CD4-positive, alpha-beta T cell (primary cell): ENCODE measurements at places on chromosomes 12 and 14. TPM values are rescaled to one million over a fixed set of nuclear protein-coding genes. Genes with fewer than 3 reads are reported as not detected.

FIGNL2 gene
- 1.3 TPM for total RNA-seq

- H3K4me3 ChIP-seq = no peak overlapping the region
- H3K4me1 ChIP-seq = peaks cover 3% of the 10 kb centered on the region
- H3K36me3 ChIP-seq = no peaks in the 10 kb centered on the region
Measured at GRCh38 chr12:52195065-52195730, 3.4 kb upstream of the KRT80 start.

GRCh38 chr12:59972905-59973304 is 377.1 kb downstream of the SLC16A7 start:
- H3K27me3 ChIP-seq = no peaks in the 10 kb centered on the region
- no peaks in the 10 kb centered on the region for H3K4me1 ChIP-seq
- no peak overlapping the region for H3K27ac ChIP-seq
- H3K36me3 ChIP-seq = no peaks in the 10 kb centered on the region
- H3K4me3 ChIP-seq = no peak overlapping the region

DNA sequence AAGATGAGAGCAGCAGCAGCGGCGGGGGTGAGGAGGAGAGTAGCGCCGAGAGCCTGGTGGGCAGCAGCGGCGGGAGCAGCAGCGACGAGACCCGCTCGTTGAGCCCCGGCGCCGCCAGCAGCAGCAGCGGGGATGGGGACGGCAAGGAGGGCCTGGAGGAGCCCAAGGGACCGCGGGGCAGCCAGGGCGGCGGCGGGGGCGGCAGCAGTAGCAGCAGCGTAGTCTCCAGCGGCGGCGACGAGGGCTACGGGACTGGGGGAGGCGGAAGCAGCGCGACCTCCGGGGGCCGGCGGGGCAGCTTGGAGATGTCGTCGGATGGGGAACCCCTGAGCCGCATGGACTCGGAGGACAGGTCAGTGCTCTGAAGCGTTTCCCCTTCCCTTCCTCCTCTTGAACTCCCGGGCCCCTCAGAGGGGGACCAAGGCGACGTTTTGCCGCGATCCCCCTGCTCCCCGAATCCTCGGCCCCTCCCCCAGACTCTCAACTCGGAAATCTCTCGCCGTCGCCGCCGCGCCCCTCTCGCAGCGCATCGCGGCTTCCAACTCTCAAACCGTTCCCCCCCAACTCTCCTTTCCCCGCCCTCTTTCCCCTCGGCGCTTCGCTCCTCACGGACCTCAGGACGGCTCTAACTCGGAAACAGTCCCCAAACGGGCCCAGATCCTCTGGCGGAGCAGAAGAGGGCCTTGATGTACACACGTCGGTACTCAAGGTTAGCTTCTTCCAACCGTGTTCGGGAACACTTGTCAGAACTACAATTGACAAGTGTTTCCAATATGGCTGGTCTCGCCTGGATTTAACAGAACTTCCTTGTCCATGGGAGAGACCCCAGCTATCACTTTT is 947 bp downstream of the AEBP2 start:
- DNase-seq = peak; percentile 40
- H3K4me3 ChIP-seq = peak overlapping the region; percentile 89
- H3K27ac ChIP-seq = peak overlapping the region; percentile 83
- H3K36me3 ChIP-seq = no peaks in the 10 kb centered on the region
- no peaks in the 10 kb centered on the region for H3K27me3 ChIP-seq

- no peaks in the 10 kb centered on the region for H3K4me1 ChIP-seq
- no peak for DNase-seq
- no peaks in the 10 kb centered on the region for H3K36me3 ChIP-seq
- no peaks in the 10 kb centered on the region for H3K27me3 ChIP-seq
- no peak overlapping the region for H3K27ac ChIP-seq
- H3K4me3 ChIP-seq = no peak overlapping the region
Measured at GRCh38 chr12:99959549-99960170, 25.1 kb downstream of the ANKS1B start.

DLGAP5 gene
- total RNA-seq = not detected

GRCh38 chr12:130251236-130251780 is 86.4 kb upstream of the PIWIL1 start:
- DNase-seq = no peak
- no peak overlapping the region for H3K4me3 ChIP-seq
- no peaks in the 10 kb centered on the region for H3K4me1 ChIP-seq

DNA sequence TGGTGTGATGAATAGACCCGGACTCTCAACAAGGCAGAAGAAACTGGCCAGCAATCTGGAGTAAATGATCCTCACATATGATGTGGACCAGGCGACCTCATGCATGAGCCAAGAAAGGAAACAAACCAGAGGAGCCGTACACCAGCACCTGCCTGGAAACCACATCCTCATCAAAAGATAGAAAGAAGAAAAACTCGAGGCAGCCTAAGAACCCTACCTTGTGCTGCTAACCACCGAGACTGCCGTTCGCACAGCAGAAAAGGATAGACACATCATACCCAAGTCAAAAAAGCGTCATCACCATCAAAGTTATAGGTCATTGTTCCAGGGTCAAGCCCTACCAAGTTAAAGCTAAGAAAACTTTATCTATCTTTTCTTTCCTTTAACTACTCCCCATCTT is 66.7 kb downstream of the RESF1 start:
- H3K4me3 ChIP-seq = no peak overlapping the region
- peaks cover 15% of the 10 kb centered on the region for H3K4me1 ChIP-seq
- no peak overlapping the region for H3K27ac ChIP-seq
- peak; percentile 21 for DNase-seq
- no peaks in the 10 kb centered on the region for H3K27me3 ChIP-seq
- H3K36me3 ChIP-seq = peaks cover 2% of the 10 kb centered on the region

DNA sequence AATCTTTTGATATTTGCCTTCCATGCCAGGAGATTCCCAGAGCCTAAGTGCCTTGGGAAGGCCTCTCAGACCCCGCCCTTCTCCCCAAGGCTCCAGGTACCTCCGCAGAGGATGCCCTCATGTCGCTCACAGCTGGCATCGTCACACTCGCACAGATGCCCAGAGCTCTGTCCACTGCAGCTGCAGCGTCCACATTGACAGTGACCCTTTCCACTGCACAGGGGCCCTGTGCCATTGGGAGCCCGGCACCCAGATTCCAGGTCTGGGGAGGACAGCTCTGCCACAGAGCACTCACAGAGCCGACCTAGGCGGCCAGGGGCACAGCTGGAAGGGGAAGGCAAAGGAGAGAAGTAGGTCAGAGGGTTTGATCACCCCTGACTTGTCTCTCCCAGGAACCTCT is 12.3 kb upstream of the CSAD start:
- peaks cover 93% of the 10 kb centered on the region for H3K36me3 ChIP-seq
- no peaks in the 10 kb centered on the region for H3K27me3 ChIP-seq
- peaks cover 39% of the 10 kb centered on the region for H3K4me1 ChIP-seq
- H3K4me3 ChIP-seq = no peak overlapping the region
- H3K27ac ChIP-seq = no peak overlapping the region

- no peak overlapping the region for H3K27ac ChIP-seq
- no peaks in the 10 kb centered on the region for H3K4me1 ChIP-seq
- no peak overlapping the region for H3K4me3 ChIP-seq
- DNase-seq = no peak
Measured at GRCh38 chr14:68241862-68242487, 422.4 kb downstream of the RAD51B start.

FOXN4 gene
- not detected for total RNA-seq

MYO1A gene
- total RNA-seq = 1.1 TPM

- peaks cover under 1% of the 10 kb centered on the region for H3K4me1 ChIP-seq
- peak overlapping the region; percentile 56 for H3K4me3 ChIP-seq
- no peaks in the 10 kb centered on the region for H3K27me3 ChIP-seq
- no peaks in the 10 kb centered on the region for H3K36me3 ChIP-seq
- no peak overlapping the region for H3K27ac ChIP-seq
Measured at GRCh38 chr14:21997300-21997699, 323.7 kb upstream of the OR4E1 start.

GRCh38 chr12:14956024-14956891 is 5.1 kb downstream of the ARHGDIB start:
- DNase-seq = no peak
- no peaks in the 10 kb centered on the region for H3K27me3 ChIP-seq
- H3K36me3 ChIP-seq = peaks cover 49% of the 10 kb centered on the region

- no peaks in the 10 kb centered on the region for H3K4me1 ChIP-seq
- no peak overlapping the region for H3K4me3 ChIP-seq
- H3K36me3 ChIP-seq = no peaks in the 10 kb centered on the region
- DNase-seq = no peak
Measured at GRCh38 chr14:24384169-24384568, 14.6 kb upstream of the NYNRIN start.

DNA sequence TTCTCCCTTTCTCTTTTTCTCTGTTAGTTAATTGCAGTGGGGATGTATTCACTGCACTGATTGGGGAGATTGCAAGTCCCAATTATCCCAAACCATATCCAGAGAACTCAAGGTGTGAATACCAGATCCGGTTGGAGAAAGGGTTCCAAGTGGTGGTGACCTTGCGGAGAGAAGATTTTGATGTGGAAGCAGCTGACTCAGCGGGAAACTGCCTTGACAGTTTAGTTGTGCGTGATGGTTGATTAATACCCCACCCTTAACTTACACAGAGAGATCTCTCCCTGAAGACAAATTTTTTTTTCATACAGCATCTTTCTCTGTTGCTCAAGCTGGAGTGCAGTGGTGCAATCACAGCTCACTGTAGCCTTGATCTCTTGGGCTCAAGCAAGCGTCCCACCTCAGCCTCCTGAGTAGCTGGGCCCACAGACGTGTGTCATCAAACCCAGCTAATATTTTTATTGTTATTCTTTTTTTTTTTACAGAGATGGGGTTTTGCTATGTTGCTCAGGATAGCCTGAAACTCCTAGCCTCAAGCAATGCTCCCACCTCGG is 4.6 kb downstream of the C1S start:
- no peak for DNase-seq
- H3K27ac ChIP-seq = no peak overlapping the region
- no peaks in the 10 kb centered on the region for H3K36me3 ChIP-seq
- peaks cover 7% of the 10 kb centered on the region for H3K27me3 ChIP-seq

GRCh38 chr14:60217713-60218112 is 31.3 kb upstream of the PPM1A start:
- no peaks in the 10 kb centered on the region for H3K36me3 ChIP-seq
- no peak for DNase-seq
- H3K4me1 ChIP-seq = no peaks in the 10 kb centered on the region
- peaks cover 2% of the 10 kb centered on the region for H3K27me3 ChIP-seq
- H3K27ac ChIP-seq = no peak overlapping the region

PTGDR gene
- 0.41 TPM for total RNA-seq

PLEKHG7 gene
- not detected for total RNA-seq

DNA sequence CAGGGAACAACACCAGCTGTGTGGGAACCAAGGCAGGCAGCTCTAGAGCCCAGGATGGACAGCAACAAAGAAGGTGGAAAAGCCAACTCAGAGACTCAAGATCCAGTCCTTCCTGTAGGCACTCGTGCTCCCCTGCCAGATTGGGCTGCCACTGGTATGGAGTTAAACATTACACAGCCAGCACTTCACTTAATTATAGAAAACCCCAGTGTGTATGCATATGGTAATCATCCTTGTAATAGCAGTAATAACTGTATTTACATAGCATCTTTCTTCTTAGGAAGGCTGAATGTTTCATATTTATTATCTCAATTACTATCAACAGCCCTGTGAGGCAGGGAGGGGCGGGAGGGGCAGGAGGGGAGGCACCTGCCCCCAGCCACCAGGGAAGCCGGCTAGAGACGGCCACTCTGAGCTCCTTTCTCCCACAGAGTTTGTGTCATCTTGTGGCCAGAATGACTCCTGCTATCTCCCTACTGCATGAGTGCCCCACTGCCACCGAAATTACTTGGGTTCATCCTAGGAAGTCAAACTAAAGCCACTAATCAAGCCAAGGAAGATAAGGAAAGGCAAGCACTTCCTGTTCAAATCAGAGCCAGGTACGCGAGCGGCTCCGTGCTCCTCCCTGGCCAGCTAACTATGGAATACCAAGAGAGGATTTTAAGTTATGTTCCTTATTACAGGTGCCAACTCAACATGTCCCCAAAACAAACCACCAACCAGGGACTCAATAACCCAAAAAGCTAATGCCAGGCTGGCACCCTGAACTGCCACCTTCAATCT is 15.7 kb upstream of the RAB35 start:
- H3K36me3 ChIP-seq = peaks cover 94% of the 10 kb centered on the region
- DNase-seq = no peak
- no peaks in the 10 kb centered on the region for H3K27me3 ChIP-seq
- no peak overlapping the region for H3K4me3 ChIP-seq

DNA sequence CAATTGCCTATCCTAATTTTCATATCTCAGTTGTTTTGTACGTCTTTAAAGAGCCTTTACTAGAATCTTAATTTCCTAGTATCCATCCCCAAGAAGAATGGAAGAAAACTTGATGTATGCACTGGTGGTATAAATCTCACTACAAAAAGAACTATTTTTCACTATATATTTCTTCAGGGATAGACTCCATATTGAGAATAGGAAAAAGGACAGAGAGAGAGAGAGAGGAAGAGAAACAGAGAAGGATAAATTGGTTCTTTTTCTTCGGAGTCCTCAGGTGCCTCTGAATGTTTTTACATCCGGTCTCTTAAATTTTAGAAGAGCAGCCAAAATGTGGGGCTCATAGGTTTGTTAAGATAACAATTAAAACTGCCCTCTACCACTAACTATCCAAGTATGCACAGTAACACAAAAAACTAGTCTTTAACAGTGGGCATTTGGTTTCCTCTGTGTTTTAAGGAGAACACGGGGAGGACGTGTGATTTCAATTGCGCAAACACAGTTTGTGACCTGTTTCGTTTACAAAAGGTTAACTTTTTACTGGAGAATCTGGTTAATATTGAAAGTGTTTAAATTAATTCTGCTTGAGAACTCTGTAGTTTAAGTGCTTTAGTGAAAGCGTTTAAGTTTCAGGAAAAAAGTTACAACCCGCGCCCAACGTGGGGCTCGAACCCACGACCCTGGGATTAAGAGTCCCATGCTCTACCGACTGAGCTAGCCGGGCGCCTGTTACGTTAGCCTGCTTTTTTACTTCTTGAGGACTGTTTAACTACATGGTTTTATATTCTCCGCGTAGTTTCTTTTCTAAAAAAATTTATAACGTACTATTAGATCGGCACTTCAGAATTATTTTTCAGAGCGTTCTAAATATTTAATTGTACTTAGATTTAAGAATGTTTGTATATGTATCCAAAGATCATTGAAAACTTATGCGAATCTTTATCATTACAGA is 5.1 kb upstream of the PSMA3 start:
- H3K36me3 ChIP-seq = no peaks in the 10 kb centered on the region
- peaks cover 8% of the 10 kb centered on the region for H3K4me1 ChIP-seq
- H3K27ac ChIP-seq = peak overlapping the region; percentile 45
- peak overlapping the region; percentile 83 for H3K4me3 ChIP-seq
